ENCODE measurements at places on chromosomes 12 and 14.
A peak's percentile ranks its signal among the peaks of the same experiment; 100 is the strongest.

DNA sequence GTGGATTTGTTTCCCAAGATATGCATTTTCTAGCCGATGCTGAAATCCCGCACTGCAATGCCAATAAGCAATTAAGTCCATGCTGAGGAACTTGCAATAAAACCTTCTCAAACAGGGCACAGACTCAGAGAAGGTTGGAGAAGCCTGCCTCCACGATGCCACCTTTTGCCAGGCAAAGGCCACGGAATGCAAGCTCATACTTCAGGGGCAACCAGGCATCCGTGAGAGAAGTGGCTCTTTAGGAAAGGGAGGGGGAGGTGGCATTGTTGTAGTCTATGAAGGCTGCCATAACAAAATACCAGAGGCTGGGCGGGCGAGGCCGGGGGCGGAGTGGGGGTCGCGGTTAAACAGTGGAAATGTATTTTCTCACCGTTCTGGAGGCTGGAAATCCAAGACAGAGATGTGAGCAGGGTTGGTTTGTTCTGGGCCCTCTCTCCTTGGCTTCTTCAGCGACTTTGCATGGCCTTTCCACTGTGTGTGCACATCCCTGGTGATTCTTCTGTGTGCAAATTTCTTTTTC, 689.5 kb downstream of the VRK1 start:
- no peak for DNase-seq

DNA sequence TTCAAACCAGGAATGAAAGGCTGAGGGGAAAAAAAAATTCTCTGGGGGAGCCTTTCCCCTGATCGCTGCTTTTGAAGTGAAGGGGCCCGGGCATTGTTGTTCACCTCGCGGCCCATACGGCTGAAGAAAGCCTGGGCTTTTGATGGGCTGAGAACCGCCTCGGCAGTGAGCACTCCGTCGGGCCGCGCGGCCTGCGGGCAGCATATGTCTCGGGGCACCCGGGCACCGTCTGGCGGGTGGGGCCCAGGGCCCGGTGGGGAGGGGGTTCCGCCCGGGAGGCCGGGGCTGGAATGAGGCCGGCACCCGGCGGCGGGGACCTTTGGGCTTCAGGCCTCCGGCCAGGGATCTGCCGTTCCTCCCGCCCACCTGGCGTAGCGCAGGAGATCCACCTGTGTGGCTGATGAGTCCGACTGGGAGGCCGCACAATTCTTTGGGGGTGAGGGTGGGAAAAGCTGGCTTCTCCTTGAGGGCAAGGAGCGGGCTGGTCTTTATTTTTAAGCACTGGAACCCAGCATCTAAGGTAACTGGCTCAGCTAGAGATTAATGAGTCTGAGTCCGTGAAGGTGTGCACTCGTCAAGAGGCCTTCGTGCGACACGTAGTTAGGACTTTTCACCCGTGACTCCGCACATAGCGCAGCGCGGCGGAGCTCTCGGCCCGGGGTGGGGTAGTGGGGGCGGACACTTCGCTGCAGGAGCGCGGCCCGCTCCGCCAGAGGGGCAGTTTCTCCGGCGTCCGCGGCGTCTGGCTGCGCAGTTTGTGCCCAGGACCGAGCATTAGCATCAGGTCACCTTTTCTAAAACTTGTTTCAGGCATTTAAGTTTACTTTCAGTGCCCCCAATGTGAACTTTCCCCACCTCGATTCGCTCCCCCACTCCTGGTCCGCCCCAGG, 10.6 kb downstream of the FOXA1 start:
- DNase-seq, result peak; percentile 31

- DNase-seq, result no peak
Observed at GRCh38 chr14:102227184-102227964, 77.6 kb downstream of the MOK start.

GRCh38 chr14:33764876-33765650, 185.8 kb downstream of the EGLN3 start:
- DNase-seq, result no peak

DNA sequence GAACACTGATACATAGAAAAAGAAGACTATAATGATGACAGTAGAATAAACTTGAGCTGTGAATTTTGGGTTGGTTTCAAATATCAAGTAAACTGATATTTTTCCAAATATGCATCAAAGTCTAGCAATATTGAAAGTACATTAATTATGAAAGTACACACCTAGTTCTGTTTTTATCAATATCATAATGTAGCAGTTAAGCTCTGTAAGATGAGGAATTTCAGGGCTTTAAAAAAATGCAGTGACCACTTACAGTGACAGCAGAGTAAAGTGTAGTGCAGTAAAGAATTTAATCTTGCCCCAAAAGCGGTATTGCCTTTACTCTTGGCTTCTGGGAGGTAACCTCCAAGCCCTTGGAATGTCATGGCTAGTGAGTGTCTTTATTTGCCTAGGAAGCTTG, 102.9 kb upstream of the ABCD2 start:
- no peak for DNase-seq

GRCh38 chr14:58783792-58784511, 146.2 kb downstream of the DACT1 start:
- DNase-seq, result no peak

GRCh38 chr12:116977465-116978380, 67.0 kb downstream of the FBXW8 start:
- DNase-seq, result no peak

DNA sequence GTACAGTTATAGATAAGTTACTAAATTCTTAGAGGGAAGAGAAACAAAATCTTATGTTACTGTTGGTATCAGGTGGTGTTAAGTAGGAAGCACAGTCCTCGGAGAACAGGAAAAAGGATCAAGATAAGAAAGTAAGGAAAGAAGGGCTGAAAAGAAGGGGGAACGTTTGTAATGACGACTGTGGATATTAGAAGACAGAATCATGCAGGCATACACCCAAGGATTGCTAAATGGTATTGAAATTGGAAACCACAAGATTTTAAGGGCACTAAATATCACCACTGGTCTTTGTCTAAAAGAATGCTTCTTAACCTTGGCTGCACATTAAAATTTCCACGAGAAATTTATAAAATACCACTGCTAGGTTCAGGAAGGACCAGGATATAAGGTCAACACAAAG, 34.1 kb upstream of the ERGIC2 start:
- no peak for DNase-seq

DNA sequence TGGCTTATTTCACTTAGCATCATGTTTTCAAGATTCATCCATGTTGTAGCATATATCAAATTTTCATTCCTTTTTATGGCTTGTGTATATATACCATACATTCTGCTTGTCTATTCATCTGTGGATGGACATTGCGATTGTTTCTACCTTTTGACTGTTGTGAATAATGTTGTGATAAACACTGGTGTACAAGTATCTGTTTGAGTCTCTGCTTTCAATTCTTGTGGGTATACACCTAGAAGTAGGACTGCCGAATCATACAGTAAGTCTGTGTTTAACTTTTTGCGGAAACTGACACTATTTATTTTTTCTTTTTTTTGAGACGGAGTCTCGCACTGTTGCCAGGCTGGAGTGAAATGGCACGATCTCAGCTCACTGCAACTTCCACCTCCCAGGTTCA, 19.6 kb upstream of the RPS6KA5 start:
- DNase-seq, result no peak

GRCh38 chr14:30252783-30253674, 305.9 kb upstream of the G2E3 start:
- DNase-seq, result peak; percentile 76

GRCh38 chr12:92765871-92766270, 63.1 kb downstream of the PLEKHG7 start:
- DNase-seq, result no peak

DNA sequence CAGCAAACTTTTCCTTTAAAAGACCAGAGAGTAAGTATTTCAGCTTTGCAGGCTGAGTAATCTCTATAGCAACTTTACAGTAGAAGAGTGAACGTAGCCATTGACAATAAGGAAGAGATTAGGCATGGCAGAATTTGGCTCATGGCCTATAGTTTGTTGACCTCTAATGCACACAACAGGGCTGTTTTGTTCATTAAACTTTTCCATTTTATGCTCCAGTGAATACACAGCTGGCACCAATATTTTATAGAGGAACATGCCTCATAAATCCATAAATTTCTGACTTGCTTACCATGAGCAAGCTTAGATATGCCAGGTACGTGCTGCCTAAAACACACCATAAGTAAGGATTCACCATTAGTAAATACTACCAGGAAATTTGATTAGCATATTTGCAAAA, 609.0 kb upstream of the STXBP6 start:
- DNase-seq, result no peak
